ENCODE measurements at places on chromosomes 2 and 18. TPM values are rescaled to one million over a fixed set of nuclear protein-coding genes. Genes with fewer than 3 reads are reported as not detected.

GRCh38 chr2:180255981-180256380, 248.9 kb upstream of the CWC22 start:
- DNase-seq = no peak

DNA sequence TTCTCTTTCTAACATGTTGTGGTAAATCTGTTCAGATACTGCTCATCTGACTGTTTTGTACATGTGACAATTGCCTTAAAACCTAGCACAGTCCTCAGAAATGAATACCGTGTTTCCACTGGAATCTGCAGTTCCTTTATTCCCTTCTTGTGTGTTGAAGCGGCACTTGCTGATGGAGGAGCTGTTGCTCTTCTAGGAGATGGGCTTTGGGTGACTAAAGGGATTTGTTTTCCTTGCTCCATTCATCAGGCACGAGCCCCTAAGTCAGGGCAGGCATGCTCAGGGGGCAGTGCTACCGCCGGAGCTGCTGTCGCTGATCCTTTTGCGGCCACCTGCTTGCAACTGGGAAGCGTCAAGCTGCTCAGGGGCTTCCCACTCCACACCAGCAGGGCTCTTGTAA, 32.5 kb upstream of the CEP68 start:
- DNase-seq = no peak

- DNase-seq = peak; percentile 48
Measured at GRCh38 chr18:78981394-78981831, 1.8 kb downstream of the SALL3 start.

- DNase-seq = peak; percentile 33
Measured at GRCh38 chr2:159094173-159094737, 125.8 kb downstream of the TANC1 start.

- DNase-seq = no peak
Measured at GRCh38 chr18:44156776-44157335, 523.8 kb upstream of the SETBP1 start.

GRCh38 chr2:125070726-125071505, 1045.8 kb downstream of the CNTNAP5 start:
- peak; percentile 5 for DNase-seq

DNA sequence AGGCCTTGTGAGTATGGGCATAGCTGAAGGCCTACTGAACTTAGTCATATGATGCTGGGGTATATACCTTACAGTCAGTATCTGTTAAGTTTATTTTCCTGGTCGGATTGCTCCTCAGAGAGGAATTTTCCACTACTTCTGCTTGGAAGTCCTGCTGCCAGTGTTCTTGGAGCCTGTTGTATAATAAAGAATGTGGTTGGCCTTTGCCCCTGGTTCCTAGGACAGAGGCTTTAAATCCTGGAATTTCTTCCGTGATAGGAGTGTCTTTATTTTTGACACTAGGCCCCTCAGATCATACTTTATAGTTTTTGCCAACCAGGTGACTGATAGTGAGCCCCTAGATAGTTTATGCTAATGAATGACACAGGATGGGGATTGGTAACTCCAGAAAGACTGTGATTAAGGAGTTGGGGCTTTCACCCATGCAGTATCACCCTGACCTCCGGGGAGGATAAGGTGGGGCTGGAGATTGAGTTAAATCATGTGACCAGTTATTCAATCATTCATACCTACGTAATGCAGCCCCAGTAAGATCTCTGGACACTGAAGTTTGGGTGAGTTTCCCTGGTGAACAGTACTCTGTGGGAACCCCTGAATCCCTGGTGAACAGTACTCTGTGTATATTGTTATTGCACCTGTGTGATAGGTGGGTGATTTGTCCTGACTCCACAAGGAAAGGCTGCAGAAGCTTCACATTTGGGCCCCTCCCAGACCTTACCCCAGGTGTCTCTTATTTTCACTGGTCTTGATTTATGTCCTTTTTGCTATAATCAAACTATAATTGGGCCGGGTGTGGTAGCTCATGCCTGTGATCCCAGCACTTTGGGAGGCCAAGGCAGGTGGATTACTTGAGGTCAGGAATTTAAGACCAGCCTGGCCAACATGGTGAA, 56.9 kb downstream of the COMMD1 start:
- DNase-seq = no peak

DNA sequence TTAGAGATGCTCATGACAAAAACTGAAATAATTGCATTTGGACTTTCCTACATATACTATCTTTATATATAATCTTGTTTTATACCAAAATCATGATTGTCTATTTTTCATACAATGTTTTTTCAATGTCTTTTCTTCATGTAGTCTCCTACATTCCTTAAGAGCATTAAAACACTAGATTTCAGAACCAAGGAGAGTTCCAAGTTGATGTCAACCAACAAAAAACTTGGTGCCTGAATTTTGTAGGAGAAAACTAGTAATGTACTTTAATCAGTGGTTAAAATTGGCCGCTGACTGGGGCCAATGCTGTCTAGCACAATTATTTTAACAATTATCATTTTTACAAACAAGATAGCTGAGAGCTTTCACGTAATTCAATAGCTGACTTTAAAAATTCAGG, 678.8 kb downstream of the DCC start:
- no peak for DNase-seq

DNA sequence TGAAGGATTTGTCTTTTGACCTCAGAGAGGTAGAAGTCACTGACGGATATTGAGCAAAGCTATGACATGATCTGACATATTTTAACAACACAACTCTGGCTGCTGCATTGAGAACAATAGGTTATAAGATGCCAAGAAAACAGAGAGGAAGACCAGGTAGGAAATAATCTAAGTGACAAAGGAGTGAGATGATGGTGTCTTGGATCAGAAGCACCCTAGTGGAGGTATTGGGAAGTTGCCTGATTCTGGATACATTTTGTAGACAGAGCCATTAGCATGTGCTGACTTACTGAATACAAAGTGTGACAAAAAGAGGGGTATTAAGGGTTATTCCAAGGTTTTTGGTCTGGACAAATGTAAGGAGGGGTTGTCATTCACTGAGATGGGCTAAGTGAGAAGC, 1438.1 kb downstream of the DPP10 start:
- DNase-seq = no peak

GRCh38 chr2:28277466-28277865, 115.2 kb upstream of the FOSL2 start:
- no peak for DNase-seq

DNA sequence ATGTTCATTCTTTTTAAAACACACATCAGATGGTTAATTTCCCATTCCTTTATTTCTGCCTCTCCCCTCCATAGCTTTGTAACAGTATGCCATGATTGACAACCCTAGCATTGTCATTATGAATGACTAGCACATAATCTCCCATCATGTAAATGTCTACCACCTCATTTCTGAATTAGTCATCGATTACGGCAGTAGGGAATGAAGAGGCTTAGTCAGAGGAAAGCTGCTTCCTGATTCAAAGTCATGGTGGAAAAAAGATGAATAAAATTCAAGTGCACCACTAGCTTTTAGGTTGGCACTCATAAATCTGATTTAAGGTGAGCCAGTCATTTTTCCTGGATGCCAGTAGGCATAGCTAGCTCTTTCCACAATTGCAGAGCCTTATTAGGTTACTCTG, 19.1 kb upstream of the ACMSD start:
- no peak for DNase-seq

DNA sequence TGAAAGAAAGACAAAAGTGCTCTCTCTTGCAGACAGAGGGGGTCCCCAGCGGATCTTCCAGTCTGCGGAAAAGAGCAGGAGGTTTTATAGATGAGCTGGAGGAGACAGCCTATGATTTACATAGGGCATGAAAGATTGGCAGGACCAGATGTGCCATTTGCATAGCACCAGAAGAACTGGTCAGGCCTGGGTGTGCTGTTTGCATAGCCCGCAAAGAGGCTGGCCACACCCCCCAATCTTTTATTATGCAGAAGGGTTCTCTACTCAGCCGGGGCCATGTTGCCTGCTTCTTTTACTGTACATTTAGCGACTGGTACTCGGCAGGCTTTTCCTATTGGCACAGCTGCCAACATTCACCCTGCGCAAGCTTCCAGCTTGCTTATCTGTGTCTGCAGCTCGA, 317.6 kb downstream of the GALR1 start:
- DNase-seq = no peak

GRCh38 chr2:42752314-42752713, 11.6 kb downstream of the OXER1 start:
- DNase-seq = no peak

DNA sequence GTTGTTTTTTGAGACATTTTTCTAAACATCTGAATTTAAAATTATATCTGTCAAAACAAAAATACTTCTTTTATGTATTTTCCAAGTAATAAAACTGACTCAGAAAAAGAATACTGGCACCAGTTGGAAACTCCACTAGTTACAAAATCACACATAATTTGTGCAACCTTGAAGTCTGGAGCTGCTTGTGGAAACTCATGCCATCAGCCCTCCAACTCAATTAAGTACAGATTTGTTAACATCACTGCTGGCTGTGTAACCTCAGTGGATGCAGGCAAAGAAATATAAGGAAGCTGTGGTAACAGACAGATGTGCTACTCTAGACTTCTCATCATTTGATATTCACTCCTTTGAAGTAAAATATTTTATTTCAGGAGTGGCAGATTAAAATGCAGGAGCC, 30.0 kb upstream of the RAPH1 start:
- DNase-seq = no peak

DNA sequence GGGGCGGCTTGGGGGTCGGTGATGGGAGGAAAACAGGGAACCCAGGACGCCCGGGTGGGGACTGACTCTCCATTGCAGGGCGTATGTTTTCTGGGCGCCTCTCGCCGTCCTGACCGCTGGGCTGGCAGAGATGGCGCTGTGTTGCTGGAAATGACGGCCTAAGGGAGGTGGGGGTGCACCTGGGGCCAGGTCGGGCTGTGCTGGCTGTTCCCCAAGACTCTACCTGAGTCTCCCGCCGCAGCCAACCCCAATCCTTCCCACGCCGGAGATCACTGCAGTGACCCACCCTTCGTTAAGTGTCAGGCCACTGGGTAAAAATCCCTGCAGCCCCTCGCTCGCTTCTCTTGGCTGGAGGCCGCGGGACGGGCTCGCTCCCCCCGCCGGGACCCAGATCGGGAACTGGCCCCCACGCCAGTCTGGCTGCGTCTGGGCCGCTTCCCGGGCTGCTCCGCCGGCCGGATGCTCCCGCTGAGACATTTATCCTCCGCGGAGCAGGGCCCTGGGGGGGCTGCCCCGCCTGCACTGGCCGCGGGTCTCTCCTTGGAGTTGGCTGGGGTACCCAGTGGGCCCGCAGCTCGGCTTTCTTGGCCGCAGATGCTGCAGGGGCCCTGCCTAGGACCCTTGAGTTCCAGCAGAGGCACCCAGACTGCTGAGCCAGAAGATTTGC, 7.8 kb upstream of the ARMC9 start:
- DNase-seq = peak; percentile 69

The FABP1 gene
- total RNA-seq = not detected

The PLEK gene
- 17.3 TPM for total RNA-seq

The ITGB6 gene
- total RNA-seq = 302 TPM

The GAL3ST2 gene
- total RNA-seq = 0.19 TPM

The HOXD1 gene
- 11.3 TPM for total RNA-seq

The RBM44 gene
- total RNA-seq = 0.72 TPM

The TOGARAM2 gene
- total RNA-seq = 0.60 TPM

The C1QL2 gene
- not detected for total RNA-seq

The NAT8 gene
- total RNA-seq = 94.4 TPM

The GPD2 gene
- total RNA-seq = 32.3 TPM

The OSR1 gene
- 1.6 TPM for total RNA-seq

The LYG1 gene
- 21.0 TPM for total RNA-seq
